Neural crest cell (in vitro differentiated cells): ENCODE measurements at places on chromosomes 2 and 18. TPM values are rescaled to one million over a fixed set of nuclear protein-coding genes. Genes with fewer than 3 reads are reported as not detected.

The TMEM198 gene
- total RNA-seq, result 15.7 and 16.4 TPM in 2 replicates

The WDFY1 gene
- 41.1 and 43.3 TPM in 2 replicates for total RNA-seq

- DNase-seq, result no peak
Measured at GRCh38 chr2:44652701-44653100, 288.8 kb upstream of the SIX3 start.

The ABCB11 gene
- 0.07 and 0.11 TPM in 2 replicates for total RNA-seq

- DNase-seq, result no peak
Measured at GRCh38 chr2:22486343-22486742, 898.6 kb upstream of the KLHL29 start.

DNA sequence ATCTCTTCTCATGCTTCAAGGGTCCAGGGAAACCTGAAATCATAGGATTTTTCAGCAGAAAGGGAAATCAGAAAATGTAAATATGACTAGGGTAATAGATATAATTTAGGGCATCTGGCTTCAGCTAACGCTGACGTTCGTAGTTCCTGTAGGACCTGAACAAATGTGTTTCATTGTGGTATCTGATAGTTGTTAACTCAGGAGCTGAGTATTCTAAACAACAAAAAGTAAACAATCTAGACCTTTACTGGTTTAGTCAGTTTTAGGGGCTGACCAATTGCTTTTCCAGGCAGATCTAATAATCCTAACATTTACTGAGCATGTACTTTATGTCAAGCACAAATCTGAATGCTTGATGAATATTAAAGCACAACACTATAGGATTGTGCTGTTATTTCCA is 114.8 kb downstream of the GALNT1 start:
- DNase-seq, result no peak

The C2orf78 gene
- not detected in 2 replicates for total RNA-seq

- no peak for DNase-seq
Measured at GRCh38 chr18:9826685-9827084, 59.1 kb upstream of the TXNDC2 start.

GRCh38 chr2:72027426-72028161 is 120.1 kb downstream of the CYP26B1 start:
- DNase-seq, result peak; percentile 0

The FAM124B gene
- not detected in 2 replicates for total RNA-seq

- DNase-seq, result no peak
Measured at GRCh38 chr2:23445450-23445868, 60.5 kb downstream of the KLHL29 start.

DNA sequence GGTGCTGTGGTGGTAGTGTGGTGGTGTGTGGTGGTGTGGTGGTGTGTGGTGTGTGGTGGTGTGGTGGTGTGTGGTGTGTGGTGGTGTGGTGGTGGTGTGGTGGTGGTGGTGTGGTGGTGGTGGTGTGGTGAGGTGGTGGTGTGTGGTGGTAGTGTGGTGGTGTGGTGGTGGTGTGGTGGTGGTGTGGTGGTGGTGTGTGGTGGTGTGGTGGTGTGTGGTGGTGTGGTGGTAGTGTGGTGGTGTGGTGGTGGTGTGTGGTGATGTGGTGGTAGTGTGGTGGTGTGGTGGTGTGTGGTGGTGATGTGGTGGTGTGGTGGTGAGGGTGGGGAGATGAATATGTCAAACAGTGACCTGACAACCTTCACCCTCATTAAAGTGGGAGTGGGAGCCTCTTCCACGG is 55.6 kb upstream of the DLGAP1 start:
- no peak for DNase-seq

DNA sequence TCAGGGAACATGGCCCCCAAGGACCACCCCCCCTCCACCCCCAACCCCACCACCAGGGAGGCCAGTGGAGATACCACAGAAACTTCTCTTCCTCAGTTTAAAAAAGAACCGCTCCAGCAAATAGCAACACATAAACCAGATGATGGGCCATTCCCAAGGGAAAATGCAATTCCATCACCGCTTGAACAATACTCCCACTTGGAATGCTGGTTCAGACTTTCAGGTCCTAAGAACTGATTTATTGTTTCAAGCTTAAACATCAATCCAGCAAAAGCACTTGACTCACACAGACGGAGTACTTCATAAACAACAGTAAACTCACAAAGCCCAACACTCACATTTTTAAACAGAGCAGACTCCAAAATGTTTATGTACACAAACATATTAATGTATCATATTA is 6.9 kb downstream of the HDAC4 start:
- DNase-seq, result no peak

The LIMS2 gene
- 7.6 and 8.8 TPM in 2 replicates for total RNA-seq

DNA sequence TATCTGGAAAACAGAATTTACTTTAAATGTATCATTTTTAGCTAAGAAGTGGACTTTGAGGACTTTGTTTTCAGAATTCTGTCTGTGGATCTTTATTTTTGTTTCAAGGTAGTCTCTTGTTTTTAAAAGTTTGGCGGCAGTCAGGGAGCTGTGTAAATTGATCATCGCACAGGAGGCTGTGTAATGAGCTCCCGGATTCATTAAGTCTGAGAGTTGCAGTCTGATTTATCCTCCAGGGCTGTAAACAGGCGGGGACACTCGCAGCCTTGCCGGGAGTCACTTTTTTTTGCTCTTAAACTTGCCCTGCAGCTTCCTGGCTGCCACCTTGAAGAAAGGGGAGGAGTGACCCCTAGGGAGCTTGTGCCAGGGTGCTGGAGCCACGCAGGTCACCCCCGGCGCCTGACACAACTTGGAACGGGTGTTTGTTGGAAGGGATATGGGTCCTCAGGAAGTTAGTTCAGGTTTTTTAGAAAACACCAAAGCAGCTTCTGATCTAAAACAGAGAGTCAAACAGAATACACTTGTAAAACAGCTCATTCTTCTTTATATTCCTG is 76.2 kb downstream of the DCDC2C start:
- no peak for DNase-seq

DNA sequence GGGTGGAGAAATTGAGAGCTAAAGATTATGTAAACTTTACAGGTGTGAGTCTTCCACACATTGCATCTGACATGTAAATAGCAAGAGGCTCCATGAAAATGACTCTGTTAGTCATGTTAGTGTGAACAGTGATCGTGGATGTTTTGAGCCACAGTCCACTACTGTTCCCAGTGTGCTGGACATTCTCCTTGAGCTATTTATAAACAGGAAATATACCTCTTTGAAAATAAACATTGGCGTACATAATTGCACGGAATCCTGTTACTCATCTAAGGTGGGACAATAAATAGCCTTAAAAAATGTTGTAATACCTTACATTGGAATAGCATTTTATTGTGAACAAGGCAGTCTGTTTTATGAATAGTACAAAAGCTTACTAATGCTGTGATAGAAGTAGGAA is 37.0 kb downstream of the LIMS1 start:
- DNase-seq, result no peak

- DNase-seq, result no peak
Measured at GRCh38 chr2:207139552-207139951, 26.2 kb downstream of the KLF7 start.

GRCh38 chr2:193837111-193837738 is 1642.5 kb upstream of the TMEFF2 start:
- DNase-seq, result no peak

- DNase-seq, result no peak
Measured at GRCh38 chr2:48445091-48445725, 84.7 kb upstream of the STON1 start.

The SPATA3 gene
- total RNA-seq, result not detected in 2 replicates

The NGEF gene
- 0.96 and 1.5 TPM in 2 replicates for total RNA-seq

The NYAP2 gene
- 0.35 and 0.36 TPM in 2 replicates for total RNA-seq

The IL36B gene
- not detected in 2 replicates for total RNA-seq

The LOXHD1 gene
- total RNA-seq, result not detected in 2 replicates

GRCh38 chr2:105584435-105585010 is 160.2 kb upstream of the NCK2 start:
- DNase-seq, result no peak

DNA sequence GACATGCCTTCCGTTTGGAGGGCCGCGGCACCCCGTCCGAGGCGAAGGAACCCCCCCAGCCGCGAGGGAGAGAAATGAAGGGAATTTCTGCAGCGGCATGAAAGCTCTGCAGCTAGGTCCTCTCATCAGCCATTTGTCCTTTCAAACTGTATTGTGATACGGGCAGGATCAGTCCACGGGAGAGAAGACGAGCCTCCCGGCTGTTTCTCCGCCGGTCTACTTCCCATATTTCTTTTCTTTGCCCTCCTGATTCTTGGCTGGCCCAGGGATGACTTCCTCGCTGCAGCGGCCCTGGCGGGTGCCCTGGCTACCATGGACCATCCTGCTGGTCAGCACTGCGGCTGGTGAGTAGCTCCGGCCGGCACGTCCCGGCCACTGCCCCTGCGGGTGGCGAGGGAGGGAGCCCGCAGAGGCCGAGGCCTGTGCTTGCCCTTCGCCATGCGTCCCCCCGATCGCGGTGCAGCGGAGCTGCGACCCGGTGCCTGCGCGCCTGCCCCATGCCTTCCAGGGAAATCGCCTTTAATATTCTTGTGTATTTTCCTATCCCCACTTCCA is 1.2 kb downstream of the BMPR2 start:
- DNase-seq, result peak; percentile 29

- DNase-seq, result no peak
Measured at GRCh38 chr18:75070625-75071483, 138.1 kb downstream of the PTGR3 start.

DNA sequence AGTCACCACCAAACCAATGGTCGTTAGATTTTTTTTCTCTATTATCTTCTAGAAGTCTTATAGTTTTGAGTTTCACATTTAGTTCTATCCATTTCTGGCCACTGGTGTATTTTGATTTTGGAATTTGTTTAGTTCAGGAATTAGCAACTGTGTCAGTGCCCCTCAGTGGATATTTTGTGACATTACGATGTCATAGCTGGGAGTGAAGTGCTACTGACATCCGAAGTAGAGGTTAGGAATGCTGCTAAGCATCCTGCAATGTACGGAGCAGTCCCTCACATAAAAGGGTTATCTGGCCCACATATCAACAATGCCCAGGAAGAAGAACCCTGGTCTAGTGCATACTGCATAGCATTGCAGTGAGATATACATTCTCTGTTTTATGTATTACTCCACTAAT is 157.4 kb upstream of the RGPD4 start:
- no peak for DNase-seq

DNA sequence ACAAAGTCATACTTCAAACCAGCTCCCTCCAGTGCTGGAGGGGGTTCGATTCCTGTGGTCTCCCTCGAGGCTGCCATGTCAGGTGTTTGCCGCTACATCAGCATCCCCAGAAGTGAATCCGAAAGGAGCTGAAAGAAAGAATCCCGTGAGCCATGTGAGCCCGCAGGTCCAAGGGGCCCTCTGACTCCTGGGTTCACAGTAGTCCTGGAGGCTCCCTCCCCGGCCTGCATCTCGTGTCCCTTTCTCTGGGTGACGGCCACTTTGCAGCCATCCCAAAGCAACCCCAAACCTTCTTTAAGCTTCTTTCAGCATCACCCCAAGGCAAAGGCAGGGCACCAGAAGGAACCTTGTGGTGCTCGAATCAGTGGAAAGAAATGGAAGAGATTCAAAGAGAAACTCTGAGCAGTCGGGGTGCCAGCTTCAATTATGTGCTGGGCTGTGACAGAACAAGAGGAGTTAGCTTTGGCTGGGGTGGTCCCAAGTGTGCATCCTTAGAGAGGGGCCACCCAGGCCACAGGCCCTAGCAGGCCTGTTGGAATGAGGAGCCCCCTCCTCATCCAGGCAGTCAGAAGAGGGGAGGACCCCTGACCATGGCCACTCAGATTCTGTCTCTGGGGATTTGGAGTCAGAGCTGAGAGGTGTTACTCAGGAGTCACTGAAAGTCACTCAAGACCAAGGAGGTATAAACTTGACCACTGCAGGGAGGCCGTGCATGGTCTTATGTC is 59.7 kb downstream of the CIB4 start:
- no peak for DNase-seq

DNA sequence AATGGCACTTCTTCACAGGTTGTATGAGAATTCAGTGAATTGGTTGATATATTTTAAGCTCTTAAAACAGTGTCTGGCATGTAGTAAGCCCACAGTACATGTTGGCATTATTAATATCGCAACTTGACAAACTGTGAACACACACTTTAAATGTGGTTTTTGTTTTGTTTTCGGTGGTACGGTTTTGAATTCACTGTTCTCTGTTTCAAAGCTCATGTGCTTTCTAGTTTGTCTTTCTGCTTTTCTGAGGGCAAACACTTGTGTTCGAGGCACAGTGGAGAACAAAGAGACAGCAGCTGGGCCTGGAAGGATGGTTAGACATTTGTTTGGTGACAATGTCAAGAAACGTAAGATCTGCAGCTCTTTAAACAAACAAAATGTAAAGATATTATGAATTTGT is 276.5 kb upstream of the MC4R start:
- no peak for DNase-seq

DNA sequence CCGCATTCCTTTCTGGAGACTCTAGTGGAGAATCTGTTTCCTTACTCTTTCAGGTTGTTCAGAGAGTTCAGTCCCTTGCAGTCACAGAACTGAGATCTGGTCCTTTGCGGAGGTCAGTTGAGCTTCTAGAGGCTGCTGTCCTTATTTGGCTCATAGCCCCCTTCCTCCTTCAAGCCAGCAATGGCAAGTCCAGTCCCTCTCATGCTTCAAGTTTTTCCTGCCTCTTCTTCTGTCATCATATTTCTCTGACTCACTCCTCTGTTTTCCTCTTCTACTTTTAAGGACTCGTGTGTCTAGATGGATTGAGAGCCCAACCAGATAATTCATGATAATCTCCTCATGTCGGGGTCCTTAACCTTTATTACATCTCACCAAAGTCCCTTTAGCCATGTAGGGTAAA is 173.5 kb upstream of the FOSL2 start:
- no peak for DNase-seq

DNA sequence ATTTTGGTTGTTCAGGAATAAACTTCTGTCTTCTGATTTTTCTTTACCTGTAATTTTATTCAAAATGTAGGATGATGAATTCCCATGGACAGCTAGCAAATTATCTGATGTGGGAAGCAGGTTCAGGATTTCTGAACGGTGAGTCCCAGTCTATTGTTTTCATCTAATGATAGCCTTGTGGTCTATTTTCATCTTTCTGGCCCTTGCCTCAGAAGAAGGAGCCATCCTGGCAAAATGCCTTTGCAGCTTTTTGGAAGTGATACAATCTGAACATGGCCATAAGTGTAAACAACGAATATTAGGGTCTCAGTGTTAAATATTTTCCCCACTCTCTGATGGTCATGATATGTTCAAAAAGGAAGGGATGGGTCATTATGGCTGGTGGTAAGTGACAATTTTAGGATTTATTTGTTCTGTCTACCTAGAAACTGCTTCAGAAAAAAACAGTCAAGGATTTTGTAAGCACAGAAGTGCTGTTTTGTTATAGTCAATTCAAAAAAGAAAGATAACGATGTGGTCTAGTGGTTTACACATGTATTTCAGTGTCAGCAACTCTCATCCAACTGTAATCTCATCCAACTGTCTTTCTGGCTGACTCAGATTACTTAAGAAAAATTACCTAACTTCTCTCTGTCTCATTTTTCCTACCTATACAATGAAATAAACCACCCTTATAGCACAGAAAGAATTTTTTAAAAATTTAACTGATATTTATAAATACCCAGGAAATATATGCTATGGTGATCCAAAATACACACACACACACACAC is 272.6 kb upstream of the ERBB4 start:
- DNase-seq, result no peak

DNA sequence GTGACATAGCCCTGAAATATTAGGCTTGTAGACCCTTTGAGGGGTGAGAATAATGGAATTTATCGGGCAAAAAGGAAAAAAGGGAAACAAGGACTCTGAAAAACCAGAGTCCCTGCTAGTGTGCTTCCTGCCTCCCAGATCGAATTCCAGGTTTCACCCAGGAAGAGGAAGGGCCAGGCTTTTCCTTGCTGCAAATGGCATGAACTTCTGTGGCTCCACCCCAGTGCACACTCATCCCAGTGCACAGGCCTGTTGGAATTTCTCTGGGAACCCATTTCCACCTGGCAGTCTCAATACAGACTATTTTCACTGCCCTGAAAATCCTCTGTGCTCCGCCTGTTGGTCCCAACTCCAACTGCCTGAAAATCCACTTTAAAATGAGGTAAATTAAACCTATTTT is 29.9 kb downstream of the C18orf54 start:
- DNase-seq, result no peak
